ENCODE measurements at places on chromosomes 11 and 22.

DNA sequence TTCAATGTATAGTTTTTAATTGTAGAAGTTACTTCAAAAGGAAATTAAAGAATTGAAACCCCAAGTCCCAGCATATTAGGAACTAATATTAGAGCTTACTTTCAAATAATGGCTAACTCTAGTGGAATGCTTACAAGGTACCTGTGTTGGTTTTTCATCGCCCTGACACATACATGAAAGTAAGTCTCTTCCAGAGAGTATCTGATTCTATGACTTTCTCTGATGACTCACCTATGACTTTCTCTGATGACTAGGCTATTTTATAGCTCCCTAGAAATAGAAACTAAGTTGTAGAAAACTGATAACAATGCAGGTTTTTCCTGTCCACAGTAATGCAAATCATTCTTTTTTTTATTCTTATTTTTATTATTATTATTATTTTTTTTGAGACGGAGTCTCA, 33.6 kb upstream of the MMP7 start:
- DNase-seq: no peak

DNA sequence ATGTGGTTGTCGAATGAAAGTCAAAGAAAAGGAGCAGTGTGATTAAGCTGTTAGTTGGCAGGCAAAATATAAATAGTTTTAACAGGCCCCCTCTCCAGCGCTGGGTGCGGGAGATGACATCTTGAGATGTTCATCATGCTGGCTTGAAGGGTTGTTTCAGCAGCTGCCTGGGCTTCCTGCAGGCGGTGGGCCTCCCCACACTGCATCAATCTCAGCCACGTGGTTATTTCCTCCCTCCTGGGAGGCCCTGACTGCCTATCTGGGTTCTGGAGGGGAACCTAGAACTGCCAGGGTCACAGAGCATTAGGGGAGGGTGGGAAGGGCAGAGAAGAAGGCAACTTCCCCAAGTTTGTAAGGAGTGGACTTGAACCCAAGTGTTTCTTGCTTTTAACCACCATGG, 173.3 kb upstream of the SYT13 start:
- DNase-seq: no peak

GRCh38 chr11:121613724-121614123, 161.0 kb upstream of the SORL1-AS1 start:
- DNase-seq: no peak

GRCh38 chr22:44546686-44547310, 48.8 kb upstream of the RTL6 start:
- DNase-seq: no peak

DNA sequence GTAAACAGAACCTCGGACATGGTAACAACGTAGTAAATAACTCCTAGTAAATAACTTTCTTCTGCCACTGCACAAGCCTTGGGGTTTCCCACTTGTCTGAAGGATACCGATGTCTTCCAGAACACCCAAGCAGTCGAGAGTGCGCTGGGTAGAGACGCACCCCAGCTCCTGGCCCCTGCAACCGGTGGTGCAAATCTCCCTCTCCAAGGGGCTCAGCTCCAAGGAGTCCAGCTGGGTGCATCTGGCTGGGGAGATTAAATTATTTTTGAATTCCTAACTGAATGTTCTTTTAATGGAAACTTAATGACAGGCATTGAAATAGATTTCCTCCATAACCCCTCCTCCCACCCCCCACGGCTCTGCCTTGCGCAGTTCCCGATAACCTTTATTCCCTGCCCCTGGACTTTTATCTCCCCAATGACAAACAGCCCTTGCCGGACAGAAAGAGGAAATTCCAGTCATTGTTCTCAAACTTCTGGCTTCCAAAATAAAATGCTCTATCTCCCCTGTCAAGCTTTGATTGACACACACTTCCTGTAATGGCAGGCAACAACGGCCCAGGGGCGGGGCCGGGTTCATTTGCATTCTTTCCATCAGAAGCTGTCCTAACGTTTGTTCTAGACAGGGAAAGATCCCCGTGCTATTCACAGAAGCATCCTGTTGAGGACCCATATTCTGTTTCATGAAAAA, 31.2 kb downstream of the KCNJ1 start:
- DNase-seq: no peak

GRCh38 chr11:41665441-41666360, 206.2 kb upstream of the LRRC4C start:
- DNase-seq: no peak

- no peak for DNase-seq
Measured at GRCh38 chr22:20843501-20843900, 15.1 kb downstream of the PI4KA start.

DNA sequence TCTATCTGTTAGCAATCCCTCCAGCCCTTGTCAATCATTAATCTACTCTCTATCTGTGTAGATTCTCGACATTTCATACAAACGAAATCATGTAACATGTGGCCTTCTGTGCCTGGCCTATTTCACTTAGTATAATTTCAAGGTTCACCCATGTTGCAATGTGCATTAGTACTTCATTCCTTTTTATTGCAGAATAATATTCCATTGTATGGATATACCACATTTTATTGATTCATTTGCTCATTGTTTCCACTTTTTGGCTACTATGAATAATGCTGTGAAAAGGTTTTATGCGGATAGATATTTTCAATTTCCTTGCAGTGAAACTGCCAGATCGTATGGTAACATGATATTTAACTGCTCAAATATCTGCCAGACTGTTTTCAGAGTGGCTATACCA, 100.1 kb downstream of the MIAT start:
- no peak for DNase-seq

- DNase-seq: no peak
Measured at GRCh38 chr22:22976033-22976922, 88.7 kb downstream of the IGLL5 start.

DNA sequence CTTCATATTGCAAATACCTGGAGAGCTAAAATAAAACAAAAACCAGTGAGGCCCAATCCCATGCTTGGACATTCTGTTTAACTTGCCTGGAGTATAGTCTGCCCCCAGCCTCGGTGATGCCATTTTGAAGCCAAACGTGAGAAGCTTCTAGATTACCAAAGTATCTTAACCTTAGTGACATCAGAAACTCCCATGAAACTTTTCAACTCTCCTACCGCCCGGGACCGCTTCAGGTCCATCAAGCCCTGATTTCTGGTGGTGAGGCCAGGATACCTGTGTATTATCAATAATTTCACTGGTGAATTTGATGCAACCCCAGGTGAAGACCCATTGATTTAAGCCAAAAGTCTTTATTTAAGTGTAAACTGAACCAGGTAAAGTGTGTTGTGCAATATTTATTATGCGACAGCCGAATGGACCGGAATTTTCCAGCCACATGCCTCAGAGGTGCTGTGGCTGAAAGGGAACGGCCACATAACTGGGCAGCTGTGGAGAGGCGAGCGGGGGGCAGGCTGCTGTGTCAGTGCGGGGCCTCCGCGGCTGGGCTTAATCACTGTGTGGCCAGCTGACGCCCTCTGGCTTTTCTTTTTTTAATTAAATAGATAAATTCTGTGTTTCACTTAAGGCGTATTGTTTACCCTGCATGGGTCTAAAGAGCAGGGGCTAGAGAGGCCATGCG, 385.5 kb upstream of the B3GAT1 start:
- no peak for DNase-seq

- no peak for DNase-seq
Measured at GRCh38 chr11:66013762-66014100, 1.9 kb downstream of the CST6 start.

DNA sequence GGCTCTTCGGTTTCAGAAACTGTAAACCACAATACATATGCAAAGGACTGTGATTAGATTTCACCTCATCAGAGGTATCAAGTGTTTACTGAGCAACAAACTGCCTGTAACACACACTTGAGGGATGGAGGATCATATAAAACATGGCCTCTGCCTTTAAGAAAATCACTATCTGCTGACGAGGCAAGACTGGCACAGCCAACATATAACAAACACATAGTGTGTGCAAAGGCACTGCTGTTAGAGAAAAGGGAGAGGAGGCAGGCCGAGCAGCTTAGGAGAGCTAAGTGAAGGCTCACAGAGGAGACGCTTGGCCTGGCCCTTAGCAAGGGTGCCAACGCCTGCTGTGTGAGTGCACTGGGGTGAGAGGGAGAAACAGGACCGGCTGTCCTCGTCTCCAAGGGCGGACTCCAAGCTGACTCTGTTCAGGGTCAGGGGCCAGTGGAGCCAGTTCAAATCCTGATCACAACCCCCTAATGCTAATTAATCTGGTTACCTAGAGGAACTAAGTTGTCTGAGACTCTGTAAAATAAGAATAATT, 48.2 kb downstream of the LRFN4 start:
- DNase-seq: no peak

DNA sequence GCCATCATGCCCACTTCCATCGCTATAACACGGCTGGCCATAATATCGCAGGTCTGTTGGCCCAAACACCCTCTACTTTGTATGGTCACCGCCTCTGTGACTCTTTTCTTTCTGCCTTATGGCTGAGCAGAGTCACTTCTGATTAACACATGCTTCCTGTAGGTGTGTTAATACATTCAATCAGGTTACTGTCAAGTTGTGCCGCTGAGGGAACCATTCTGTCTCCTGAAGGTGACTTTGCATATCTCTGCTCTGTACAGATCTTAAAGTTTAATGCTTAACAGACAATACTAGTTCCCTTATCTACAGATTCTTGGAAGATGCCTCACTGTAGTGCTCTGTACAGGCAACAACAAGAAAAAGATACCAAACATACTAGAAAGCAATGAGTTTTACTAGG, 393.1 kb downstream of the CADM1 start:
- DNase-seq: no peak

DNA sequence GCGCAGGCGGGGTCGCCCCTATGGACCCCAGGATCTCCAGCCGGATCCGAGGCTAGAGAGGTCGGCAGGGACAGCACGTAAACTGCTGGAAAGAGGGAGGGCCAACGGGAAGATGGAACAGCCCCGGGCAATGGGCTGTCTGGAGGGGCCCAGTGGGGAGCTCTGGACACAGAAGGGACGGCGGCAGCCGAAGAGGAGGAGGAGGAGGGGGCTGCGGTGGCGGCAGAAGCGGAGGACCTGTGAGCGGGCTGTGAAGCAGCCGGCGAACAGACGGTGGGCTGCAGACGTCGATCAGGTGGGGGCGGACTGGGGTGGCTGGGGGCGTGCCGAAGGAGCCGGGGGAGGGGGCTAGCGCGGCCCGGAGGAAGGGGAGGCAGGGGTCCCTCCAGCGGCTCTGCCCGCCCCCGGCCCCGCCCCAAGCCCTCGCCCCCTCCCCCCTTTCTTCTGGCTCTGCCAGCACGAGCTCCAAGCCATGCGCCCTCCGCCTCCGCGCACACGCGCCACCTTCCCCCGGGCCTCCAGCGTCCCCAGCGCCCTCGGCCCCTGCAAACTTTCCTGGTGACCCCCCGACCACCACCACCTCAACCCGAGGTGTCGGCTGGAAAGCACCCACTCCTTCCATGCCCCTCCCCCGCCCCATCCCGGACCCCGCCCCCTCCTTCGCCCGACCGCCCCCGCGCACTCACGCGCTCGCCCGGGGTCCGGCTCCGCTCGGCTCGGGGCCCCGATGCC, 432 bp downstream of the TNKS1BP1 start:
- DNase-seq: no peak

- DNase-seq: peak; percentile 54
Measured at GRCh38 chr11:59551659-59552521, 40.6 kb downstream of the OR4D9 start.

Measured in DMS 273 treated with DMSO at 0.1 percent for 48 hours (cell line).